ENCODE measurements at places on chromosomes 2 and 18.

DNA sequence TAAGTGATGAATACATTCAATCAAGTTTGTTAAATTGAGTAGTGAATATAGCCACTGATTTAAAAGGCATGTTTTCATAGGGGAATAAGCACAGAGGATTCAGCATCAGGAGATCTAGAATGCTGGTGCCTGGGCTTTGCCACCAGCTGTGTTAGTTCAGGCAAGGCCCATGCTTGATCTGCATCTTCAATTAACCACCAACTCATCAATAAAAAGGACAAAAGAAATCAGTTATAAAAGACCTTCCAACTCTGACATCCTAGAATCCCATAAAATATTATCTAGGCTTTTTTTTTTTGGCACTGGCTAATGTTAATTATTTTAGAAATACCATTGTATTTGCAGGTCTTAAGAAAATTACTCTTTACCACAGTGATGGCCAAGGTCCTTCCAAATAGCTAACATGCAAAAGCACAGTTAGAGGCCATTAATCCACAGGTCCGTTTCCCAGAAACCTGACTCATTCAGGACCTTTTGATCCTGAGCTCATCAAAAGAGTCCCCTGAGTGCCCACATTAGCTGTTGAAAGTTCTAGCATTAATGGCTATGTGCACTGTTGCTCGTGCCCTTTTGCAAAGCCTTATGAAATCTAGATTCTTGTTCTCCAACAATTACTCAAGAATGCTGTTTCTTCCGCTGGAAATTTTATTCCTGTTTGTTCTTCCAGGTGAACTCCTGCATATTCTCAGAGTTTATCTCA, 170.0 kb downstream of the CYRIA start:
- DNase-seq = no peak

- DNase-seq = no peak
Measured at GRCh38 chr2:195543063-195543462, 114.0 kb upstream of the SLC39A10 start.

DNA sequence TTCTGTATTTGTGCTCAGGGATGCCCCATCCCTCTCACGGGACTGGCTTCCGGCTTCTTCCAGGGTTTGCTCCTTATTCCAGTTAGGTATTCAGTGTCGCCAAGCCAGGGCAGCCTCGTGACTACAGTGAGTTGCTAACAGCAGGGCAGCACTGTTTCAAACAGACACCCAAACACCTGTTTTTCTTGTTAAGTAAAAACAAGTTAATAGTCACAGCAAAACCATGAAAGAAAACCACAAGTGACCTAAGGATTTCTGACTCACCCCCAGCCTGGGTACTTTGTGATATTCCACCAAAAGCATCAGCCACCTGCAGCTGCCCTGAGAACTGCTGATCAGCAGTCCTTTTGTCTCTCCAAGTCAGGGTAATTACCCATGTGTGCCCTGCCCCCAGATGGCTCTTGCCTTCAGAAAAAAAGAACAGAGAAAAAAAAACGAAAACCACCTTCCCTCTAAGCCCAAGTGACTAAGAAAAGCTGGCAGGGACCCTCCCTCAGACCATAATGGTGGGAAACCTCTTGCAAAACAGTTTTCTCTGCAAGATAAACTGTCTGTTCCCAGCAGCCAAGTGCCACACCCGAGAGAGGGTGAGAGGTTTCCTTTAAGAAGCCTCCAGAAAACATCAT, 178.2 kb downstream of the ANAPC1 start:
- no peak for DNase-seq

GRCh38 chr2:239752951-239753350, 272.2 kb downstream of the NDUFA10 start:
- DNase-seq = peak; percentile 3

DNA sequence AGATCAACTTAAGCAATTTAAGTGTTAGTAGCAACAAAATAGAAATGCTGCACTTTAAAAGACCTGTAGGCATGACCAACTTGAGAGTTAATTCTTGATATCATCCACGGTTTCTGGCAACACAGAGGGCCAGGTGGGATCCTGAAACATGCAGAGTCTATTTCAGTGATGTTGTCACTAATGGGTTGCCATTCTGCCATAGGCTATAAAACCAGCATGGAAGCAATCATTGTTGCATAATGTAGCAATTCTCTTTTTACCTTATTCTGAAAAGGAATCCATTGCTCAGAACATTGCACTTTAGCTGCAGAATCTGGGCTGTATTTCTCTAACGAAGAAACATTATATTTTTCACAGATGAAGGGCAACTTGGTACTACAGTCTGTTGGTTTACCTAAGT, 53.9 kb upstream of the CD302 start:
- DNase-seq = no peak

DNA sequence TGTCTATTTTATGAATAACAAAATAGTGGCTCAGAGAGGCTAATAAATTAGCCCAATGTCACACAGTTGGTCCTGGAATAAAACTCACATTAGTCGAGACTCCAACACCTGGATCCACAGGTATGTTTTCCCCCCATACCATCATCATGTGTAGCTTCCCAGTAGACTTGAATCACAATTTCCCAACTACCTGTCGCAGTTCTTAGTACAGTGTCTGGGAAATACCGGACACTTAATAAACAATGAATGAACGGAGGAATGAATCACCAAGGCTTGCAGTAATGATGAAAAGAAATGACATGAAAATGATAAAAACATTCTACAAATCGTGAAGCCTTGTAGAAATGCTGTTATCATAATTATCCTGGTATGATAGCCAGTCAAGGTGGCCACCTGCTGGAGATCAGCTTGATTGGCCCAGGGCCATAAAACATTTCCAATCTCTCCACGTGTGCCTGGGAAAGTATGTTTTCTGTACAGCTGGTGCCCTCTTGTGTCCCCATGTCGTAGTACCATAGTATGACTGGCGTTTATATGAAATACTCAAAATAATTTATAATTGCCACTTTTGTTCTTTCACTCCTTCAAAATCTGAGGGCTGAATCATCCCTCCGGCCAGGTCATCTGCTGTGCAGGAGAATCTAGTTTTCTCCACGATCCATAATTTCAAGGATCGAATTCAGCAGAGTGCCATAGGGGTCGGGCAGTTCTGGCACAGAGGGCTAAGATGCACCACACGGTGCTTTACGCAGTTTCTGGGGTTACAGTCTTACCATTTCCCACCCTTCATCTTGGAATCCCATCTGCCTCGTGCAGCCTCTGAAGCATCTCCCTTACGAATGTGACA, 95.4 kb downstream of the LAMA1 start:
- no peak for DNase-seq

DNA sequence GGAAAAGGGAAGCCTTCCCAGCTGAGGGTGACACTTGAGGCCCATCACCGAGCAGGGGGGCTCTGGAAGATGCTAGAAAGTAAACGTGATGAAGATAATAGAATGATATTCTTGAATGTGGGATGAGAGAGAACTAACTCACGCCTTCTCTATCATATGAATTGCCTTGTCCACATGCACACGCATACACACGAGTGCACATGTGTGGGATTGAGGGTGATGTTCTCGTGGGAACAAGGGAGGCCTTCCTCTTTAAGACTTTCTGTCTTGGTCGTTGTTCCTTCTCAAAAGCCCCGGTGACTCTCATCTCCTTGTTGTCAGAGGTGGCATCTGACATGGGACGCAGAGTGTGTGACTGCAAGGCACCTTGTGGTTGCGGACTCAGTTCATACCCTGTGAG, 436.9 kb downstream of the ZNF516 start:
- no peak for DNase-seq

DNA sequence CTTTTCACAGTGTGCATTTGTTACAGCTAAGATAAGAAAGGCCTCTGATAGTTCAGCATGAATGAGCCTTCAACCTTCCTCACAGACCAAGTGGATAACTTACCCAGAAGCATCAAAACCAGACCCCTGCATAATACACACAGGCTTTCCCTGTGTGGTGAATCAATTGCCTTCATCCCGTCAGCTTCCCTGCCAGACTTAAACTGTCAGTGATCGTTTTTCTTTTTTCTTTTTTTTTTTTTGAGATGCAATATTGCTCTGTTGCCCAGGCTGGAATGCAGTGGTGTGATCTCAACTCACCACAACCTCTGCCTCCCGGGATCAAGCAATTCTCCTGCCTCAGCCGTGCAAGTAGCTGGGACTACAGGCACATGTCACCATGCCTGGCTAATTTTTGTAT, 20.5 kb upstream of the SLC35F5 start:
- DNase-seq = no peak

GRCh38 chr2:132415915-132416722, 486 bp upstream of the GPR39 start:
- peak; percentile 65 for DNase-seq

DNA sequence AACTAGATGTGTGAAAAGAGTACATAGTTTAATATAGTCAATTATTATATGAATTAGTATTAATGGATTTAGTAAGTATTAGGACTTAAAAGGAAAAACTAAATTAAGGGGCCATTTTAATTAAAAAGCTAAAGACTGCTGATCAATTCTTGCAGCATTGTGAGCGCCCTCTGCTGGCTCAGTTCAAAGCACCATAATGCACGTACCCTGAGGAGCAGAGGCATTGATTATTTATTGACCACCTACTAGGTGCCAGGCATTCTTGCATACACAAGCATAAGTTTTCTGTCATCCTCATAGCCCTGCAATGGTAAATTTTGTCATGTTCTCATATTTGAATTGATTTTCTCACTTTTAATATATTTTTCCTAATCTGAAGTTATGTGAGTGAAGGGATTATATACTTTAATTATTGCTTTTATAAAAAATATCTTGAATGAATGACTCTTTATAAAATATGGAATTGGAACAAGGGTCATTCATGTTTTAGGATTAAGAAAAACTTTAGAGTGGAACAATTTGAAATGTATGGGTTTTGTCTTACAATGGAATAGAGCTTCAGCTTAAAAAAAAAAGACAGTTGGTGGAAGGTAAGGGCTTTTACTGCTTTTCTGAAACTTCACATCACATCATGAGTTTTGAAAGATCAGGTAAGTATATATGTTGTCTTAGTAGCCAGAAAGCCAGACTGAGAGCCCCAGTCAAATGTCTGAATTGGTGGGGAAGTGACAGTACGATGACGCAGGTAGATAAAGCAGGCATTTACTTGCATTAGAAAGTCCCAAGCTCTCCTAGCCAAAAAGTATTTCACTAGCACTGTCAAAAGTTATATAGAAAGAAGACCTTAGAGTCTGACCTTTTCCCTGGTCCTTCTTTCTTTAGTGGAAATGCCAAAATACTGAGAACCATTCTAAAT, 9.7 kb downstream of the ITGA4 start:
- peak; percentile 79 for DNase-seq

- DNase-seq = no peak
Measured at GRCh38 chr2:128520340-128520739, 201.7 kb upstream of the HS6ST1 start.

DNA sequence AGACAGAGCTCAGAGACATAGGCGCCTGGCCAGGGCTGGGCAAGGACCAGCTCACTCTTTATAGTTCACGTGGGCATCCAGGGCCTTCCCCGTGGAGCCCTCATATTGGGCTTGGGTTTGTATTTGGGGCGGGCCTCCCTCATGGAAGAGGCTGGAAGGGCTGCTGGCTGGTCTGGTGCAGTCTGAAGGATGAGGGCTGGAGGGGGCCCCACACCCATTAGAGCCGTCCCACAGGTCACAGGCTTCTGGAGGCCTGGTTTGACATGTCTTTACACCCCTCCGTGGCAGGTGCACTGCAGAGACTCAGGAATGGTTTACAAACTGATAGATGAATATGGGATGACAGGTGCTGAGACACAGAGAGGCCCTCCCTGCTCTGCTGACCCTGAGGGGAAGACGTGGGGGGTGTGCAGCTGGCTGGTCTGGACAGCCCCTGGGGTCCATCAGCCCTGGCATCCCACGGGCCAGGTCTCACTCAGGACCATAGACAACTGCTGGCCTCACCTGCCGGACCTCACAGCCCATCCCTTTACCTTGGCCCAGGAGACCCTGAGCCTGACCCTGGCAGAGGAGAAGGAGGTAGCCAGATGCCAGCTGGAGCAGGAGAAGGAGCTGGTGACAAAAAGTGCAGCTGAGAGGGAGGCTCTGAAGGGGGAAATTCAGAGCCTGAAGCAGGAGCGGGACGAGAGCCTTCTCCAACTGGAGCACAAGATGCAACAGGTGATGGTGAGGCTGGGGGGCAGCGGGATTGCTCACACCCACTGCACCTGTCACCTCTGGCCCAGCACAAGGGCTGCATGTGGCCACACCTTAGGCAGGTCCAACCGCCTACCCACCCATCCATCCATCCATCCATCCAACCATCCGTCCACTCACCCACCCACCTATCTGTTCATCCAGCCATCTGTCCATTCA, 43.9 kb downstream of the CROCC2 start:
- peak; percentile 35 for DNase-seq

- DNase-seq = no peak
Measured at GRCh38 chr2:211434773-211435172, 878.4 kb downstream of the CPS1 start.

- no peak for DNase-seq
Measured at GRCh38 chr18:2641638-2642037, 13.9 kb upstream of the SMCHD1 start.

GRCh38 chr2:225739328-225739727, 339.8 kb downstream of the NYAP2 start:
- DNase-seq = no peak

GRCh38 chr2:170404846-170405245, 226.9 kb downstream of the MYO3B start:
- DNase-seq = no peak

GRCh38 chr18:54506516-54507261, 84.4 kb upstream of the DYNAP start:
- DNase-seq = no peak

GRCh38 chr2:3645745-3646389, 12.1 kb upstream of the ALLC start:
- DNase-seq = no peak

GRCh38 chr2:44778671-44779476, 162.6 kb upstream of the SIX3 start:
- no peak for DNase-seq

DNA sequence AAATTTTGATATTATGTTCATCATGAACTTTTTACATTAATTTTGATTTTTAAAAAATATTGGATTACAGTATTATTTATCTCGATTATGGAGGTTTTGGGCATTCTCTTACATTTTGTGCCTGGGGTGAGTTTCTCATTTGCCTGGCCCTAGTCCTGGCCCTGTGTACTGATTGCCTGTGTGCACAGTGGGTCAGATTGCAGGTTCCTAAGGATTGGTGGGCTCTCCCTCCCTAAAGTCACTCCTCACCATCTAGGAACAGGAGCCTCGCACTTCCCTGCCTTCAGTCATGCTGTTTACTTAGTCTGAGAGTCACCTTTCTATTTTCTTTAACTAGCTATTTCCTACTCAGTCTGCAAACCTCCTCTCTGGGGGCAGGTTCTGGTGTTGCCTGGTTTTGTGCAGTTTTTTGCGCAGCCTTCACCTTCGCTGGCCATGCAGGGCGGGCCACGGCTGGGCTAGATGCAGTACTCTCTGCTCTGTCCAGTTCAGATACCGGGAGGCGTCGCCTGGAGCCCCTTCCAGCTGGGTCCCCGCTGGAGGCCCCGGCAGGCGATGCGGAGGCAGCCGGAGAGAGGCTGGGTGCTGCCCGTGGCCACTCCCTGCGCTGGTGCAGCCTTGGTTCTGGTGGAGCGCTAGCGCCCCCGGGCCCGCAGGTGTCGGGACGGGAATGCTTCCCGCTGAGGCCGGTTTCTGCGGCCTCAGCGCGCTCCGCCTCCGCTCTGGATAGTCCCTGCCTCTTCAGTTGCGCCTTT, 23.3 kb upstream of the MC5R start:
- DNase-seq = peak; percentile 81

Measured in Right ventricle myocardium superior (tissue), 1 donor.